ENCODE measurements at places on chromosomes 3 and 15. TPM values are rescaled to one million over a fixed set of nuclear protein-coding genes. Genes with fewer than 3 reads are reported as not detected.

UBAP1L gene
- 0.42 TPM for polyA plus RNA-seq

FRMD5 gene
- 0.24 TPM for polyA plus RNA-seq

TMEM212 gene
- not detected for polyA plus RNA-seq

RAB27A gene
- 69.2 TPM for polyA plus RNA-seq

CD96 gene
- 104 TPM for polyA plus RNA-seq

COMMD4 gene
- 68.1 TPM for polyA plus RNA-seq

GPR171 gene
- polyA plus RNA-seq = 96.7 TPM

CCDC51 gene
- 13.7 TPM for polyA plus RNA-seq

EFCAB12 gene
- polyA plus RNA-seq = 0.13 TPM

AADACL2 gene
- not detected for polyA plus RNA-seq

C3orf20 gene
- polyA plus RNA-seq = not detected

NIPA2 gene
- polyA plus RNA-seq = 66.4 TPM

GUCA1C gene
- polyA plus RNA-seq = not detected

LINGO1 gene
- not detected for polyA plus RNA-seq

XCR1 gene
- not detected for polyA plus RNA-seq

DPPA4 gene
- polyA plus RNA-seq = not detected

PARP15 gene
- 8.2 TPM for polyA plus RNA-seq

Data from CD4-positive, CD25-positive, alpha-beta regulatory T cell (primary cell).